Activated CD4-positive, alpha-beta T cell treated with anti-CD3 and anti-CD28 coated beads for 36 hours (primary cell): ENCODE measurements at places on chromosomes 2 and 18. TPM values are rescaled to one million over a fixed set of nuclear protein-coding genes. Genes with fewer than 3 reads are reported as not detected.

GRCh38 chr2:47040651-47041050 is 114.5 kb downstream of the STPG4 start:
- DNase-seq, result no peak

- peak; percentile 11 for DNase-seq
These were observed 177.7 kb downstream of the DIS3L2 start for GRCh38 chr2:232139171-232139594.

DNA sequence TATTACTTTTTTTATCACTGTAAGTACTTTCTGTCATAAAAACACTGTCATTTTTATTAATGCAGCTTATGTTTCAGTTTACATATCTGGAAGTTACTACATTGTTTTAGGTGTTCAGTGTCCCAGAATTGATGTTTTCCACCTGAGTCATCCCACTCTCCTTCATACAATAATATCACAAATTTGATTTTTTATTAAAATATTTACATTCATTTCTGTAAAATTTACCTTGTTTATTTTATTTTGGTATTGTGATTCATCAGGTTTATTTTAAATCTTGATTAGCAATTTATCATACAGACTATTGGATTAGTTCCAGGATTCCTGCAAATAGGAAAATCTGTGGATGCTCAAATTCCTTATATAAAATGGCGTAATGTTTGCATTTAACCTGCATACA is 1662.9 kb downstream of the SUCLG1 start:
- no peak for DNase-seq

- DNase-seq, result no peak
These were observed 186.9 kb downstream of the ASB1 start for GRCh38 chr2:238613610-238614009.

- DNase-seq, result no peak
These were observed 47.8 kb downstream of the CCDC195 start for GRCh38 chr2:224668123-224668909.

- DNase-seq, result no peak
These were observed 214.5 kb downstream of the MCFD2 start for GRCh38 chr2:46701152-46701551.

GRCh38 chr2:108980076-108980475 is 8.9 kb downstream of the EDAR start:
- no peak for DNase-seq

The SLC9A4 gene
- 0.11 TPM for total RNA-seq

GRCh38 chr2:186780701-186781316 is 68.2 kb downstream of the ZSWIM2 start:
- no peak for DNase-seq
